ENCODE measurements at places on chromosomes 7 and 10. TPM values are rescaled to one million over a fixed set of nuclear protein-coding genes. Genes with fewer than 3 reads are reported as not detected.

CFAP58 gene
- total RNA-seq, result 0.46 TPM

EGFR gene
- total RNA-seq, result 35.2 TPM

SUN3 gene
- not detected for total RNA-seq

- no peak for DNase-seq
These were observed 60.4 kb downstream of the C10orf105 start for GRCh38 chr10:71659111-71659634.

DNA sequence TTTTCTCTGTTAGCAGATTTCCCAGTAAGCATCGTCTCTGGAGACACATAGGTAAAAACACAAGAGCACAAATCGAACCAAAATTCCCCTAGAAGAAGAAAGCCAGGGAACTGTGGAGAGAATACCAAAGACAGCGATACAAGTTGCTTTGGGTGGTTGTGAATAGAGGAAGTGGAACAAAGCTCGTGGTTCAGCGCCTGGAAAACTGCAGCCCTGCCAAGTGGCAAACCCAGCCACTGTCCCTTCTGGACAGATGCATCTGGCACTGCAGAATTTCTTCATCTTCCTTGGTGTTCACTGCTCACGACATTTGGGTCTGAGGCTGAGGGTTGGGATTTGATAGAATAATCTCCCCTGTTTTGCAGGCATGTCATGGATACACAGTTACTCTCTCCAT is 733.8 kb downstream of the PARD3 start:
- no peak for DNase-seq

- peak; percentile 88 for DNase-seq
These were observed 3.1 kb upstream of the SLC18A3 start for GRCh38 chr10:49606981-49607535.

DNA sequence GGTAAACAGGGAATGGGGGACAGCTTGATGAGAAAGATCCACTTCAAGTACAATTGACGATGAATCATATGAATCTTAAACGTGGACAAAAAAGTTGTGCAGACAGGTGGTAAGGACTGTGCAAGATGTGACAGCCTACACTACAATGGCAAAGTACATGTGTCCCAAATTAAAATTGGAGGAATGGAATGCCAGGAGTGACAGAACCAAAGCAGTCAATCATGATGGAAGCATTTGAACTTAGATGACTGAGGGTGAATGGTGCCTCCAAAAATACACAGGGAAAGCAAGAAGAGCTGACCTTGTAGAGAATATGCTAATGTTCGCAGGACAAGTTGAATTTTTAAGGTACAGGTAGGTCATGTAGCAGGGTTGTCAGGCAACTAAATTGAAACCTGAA is 150.3 kb upstream of the WNT16 start:
- no peak for DNase-seq

GRCh38 chr10:1650542-1651269 is 86.6 kb downstream of the ADARB2 start:
- DNase-seq, result no peak

DNA sequence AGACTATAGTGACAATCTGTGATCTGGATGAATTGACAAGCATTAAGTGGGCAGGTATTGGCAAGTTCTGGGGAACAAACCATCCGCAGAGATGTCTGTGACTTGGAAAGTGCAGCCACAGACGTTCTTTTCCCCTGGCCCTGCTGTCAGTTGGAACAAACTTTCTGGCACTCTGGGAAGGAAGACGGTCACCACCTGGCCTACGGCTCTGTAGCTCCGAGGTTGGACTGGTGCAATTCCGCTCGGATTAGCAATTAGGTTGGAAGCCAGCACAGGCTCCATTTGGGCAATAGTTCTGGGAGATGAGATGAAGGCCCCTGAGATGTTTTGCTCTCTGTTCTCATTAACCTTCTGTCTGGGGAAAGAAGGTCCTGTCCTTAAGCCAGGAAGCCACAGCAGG is 437.5 kb downstream of the CALN1 start:
- no peak for DNase-seq

- no peak for DNase-seq
These were observed 91.7 kb upstream of the CHST15 start for GRCh38 chr10:124185084-124185483.

DNA sequence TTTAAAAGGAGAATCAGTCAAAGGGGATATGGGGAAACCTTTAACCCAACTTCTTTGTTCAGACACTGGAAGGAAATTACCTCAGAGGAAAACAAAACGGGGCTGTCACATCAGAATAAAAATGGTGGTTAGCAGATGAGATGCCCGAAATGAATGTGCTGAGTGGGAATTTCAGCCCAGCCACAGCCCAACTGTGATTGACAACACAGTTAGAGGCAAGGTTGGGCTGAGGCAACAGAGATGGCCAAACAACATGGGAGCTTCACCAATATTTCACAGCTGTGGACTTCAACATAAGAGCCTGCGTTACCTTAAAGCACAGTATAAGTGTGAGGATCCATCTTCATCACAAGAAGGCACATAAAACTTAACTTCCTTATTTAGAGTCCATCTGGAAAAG is 133.5 kb upstream of the PTPRZ1 start:
- DNase-seq, result no peak

GRCh38 chr10:80194373-80195045 is 10.8 kb downstream of the ANXA11 start:
- DNase-seq, result peak; percentile 73

DNA sequence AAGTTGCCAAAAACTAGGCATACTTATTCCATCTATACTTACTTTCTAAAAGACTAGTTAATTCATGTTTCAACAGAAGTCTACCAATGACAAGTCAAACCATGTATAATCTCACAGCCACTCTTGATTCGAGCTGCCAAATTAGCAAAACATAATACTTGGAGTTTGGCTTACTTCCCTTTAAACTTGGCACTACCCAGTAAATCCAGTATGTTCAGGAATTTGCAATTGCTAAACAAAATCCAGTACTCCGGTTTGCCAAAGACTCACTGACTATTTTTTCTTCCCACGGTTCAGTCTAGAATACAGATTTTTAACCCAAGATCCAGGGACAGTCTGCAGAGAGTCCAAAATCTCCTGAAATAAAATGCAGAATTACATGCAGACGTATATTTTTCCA is 4.6 kb downstream of the OAT start:
- no peak for DNase-seq

GRCh38 chr10:60430017-60430416 is 40.3 kb upstream of the ANK3 start:
- DNase-seq, result no peak

- DNase-seq, result no peak
These were observed 201.3 kb downstream of the SEMA3E start for GRCh38 chr7:83447681-83448080.

DNA sequence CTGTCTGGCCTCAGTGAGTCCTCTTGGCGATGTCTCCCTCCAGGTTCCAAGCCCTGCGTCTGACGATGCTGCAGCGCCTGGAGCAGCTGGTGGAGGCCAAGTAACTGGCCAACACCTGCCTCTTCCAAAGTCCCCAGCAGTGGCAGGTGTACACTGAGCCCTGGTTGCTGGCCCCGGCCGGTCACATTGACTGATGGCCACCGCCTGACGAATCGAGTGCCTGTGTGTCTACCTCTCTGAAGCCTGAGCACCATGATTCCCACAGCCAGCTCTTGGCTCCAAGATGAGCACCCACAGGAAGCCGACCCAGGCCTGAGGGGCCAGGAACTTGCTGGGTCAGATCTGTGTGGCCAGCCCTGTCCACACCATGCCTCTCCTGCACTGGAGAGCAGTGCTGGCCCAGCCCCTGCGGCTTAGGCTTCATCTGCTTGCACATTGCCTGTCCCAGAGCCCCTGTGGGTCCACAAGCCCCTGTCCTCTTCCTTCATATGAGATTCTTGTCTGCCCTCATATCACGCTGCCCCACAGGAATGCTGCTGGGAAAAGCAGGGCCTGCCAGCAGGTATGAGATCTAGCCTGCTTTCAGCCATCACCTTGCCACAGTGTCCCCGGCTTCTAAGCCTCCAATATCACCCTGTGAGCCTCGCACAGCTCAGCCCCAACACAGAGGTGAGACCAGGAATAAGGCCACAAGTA is 7.3 kb upstream of the ZNF22 start:
- DNase-seq, result no peak

GRCh38 chr10:65708057-65708456 is 1217.8 kb upstream of the LRRTM3 start:
- no peak for DNase-seq

Data from spleen (tissue), 13 donors.